Adrenal gland (tissue), 19 donors: ENCODE measurements at places on chromosomes 5 and 9. TPM values are rescaled to one million over a fixed set of nuclear protein-coding genes. Genes with fewer than 3 reads are reported as not detected.

UNC13B gene
- 36.6 TPM for total RNA-seq

OR1J2 gene
- not detected for total RNA-seq

GRCh38 chr9:8534828-8535227 is 735.2 kb upstream of the DMAC1 start:
- H3K27ac ChIP-seq, result no peak overlapping the region
- no peak for DNase-seq
- H3K4me3 ChIP-seq, result no peak overlapping the region
- no peaks in the 10 kb centered on the region for H3K27me3 ChIP-seq

IL31RA gene
- not detected for total RNA-seq

CNTNAP3 gene
- 0.69 TPM for total RNA-seq

DNA sequence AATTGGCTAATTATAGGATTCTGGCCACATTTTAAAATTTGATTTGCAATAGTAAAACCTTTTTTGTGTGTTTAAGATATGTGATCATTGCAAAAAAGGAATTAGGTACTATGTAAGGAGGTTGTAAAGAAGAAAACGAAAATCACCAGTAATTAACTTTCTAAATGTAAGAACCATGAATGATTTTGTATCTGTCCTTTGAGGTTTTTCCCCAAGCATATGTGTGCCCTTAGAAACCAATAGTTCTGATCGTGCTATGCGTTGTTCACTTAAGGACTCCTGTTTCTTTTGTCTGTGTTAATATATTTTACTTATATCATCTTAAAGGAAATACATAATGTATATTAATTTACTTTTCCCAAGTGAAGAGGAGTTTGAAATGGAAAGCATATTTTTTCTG is 410.2 kb downstream of the PSAT1 start:
- H3K36me3 ChIP-seq, result no peaks in the 10 kb centered on the region
- no peak overlapping the region for H3K27ac ChIP-seq
- DNase-seq, result no peak

DNA sequence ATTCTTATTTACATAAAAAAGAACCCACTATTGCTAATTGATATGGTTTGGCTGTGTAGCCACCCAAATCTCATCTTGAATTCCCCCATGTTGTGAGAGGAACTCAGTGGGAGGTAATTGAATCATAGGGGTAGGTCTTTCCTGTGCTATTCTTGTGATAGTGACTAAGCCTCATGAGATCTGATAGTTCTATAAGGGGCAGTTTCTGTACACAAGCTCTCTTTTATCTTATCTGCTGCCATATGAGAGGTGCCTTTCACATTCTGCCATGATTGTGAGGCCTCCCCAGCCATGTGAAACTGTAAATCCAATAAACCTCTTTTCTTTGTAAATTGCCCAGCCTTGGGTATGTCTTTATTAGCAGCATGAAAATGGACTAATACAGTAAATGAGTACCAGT is 58.2 kb upstream of the PRR16 start:
- DNase-seq, result no peak
- H3K4me3 ChIP-seq, result no peak overlapping the region
- H3K27ac ChIP-seq, result no peak overlapping the region
- H3K27me3 ChIP-seq, result no peaks in the 10 kb centered on the region
- H3K36me3 ChIP-seq, result no peaks in the 10 kb centered on the region
- H3K4me1 ChIP-seq, result peaks cover 7% of the 10 kb centered on the region

PGGT1B gene
- total RNA-seq, result 61.4 TPM

- DNase-seq, result no peak
- H3K27ac ChIP-seq, result no peak overlapping the region
- no peaks in the 10 kb centered on the region for H3K36me3 ChIP-seq
- no peak overlapping the region for H3K4me3 ChIP-seq
- no peaks in the 10 kb centered on the region for H3K27me3 ChIP-seq
These were observed 202.2 kb upstream of the DMRTA1 start for GRCh38 chr9:22244139-22245011.

CCDC112 gene
- 3.5 TPM for total RNA-seq

GRCh38 chr9:33728613-33729012 is 66.7 kb upstream of the PRSS3 start:
- no peak overlapping the region for H3K4me3 ChIP-seq
- no peaks in the 10 kb centered on the region for H3K27me3 ChIP-seq
- no peaks in the 10 kb centered on the region for H3K4me1 ChIP-seq
- no peaks in the 10 kb centered on the region for H3K36me3 ChIP-seq
- H3K27ac ChIP-seq, result no peak overlapping the region
- no peak for DNase-seq

GRCh38 chr5:154300207-154300883 is 109.8 kb downstream of the GALNT10 start:
- DNase-seq, result no peak
- H3K4me1 ChIP-seq, result no peaks in the 10 kb centered on the region
- no peak overlapping the region for H3K27ac ChIP-seq
- no peaks in the 10 kb centered on the region for H3K36me3 ChIP-seq
- H3K27me3 ChIP-seq, result no peaks in the 10 kb centered on the region

- no peak overlapping the region for H3K4me3 ChIP-seq
- H3K27ac ChIP-seq, result no peak overlapping the region
- H3K4me1 ChIP-seq, result no peaks in the 10 kb centered on the region
- no peak for DNase-seq
- no peaks in the 10 kb centered on the region for H3K36me3 ChIP-seq
These were observed 42.9 kb downstream of the LAMC3 start for GRCh38 chr9:131051592-131052517.

CEL gene
- total RNA-seq, result 1.3 TPM

CYLC2 gene
- not detected for total RNA-seq

DNA sequence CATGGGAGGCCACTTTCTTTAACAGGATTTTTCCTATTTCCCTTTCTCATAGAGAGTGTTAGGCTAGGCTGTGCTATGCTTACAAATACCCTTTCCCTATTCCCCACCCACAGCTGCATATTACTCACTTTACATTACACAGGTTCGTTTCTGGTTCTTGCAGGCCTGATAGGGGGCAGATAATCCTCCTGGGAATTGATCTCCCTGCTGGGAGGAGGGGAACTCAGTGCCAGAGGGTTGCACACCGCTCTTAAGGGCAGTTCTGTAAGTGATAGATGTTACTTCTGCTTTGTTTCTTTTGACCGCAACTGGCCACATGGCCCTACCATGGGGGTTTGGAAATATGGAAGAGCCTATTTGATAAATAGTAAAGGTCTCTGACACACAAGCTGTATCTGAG is 54.0 kb upstream of the NTRK2 start:
- DNase-seq, result no peak
- no peaks in the 10 kb centered on the region for H3K27me3 ChIP-seq
